ENCODE measurements at places on chromosomes 11 and 22.

- DNase-seq = no peak
Measured at GRCh38 chr11:35511666-35512065, 13.8 kb downstream of the PAMR1 start.

GRCh38 chr11:5476186-5476819, 12.2 kb upstream of the OR52D1 start:
- no peak for DNase-seq

GRCh38 chr11:62602141-62603071, 741 bp upstream of the MTA2 start:
- peak; percentile 71 for DNase-seq

GRCh38 chr11:1448882-1449281, 37.7 kb downstream of the MOB2 start:
- no peak for DNase-seq

- no peak for DNase-seq
Measured at GRCh38 chr22:49081926-49082325, 745.7 kb downstream of the BRD1 start.

DNA sequence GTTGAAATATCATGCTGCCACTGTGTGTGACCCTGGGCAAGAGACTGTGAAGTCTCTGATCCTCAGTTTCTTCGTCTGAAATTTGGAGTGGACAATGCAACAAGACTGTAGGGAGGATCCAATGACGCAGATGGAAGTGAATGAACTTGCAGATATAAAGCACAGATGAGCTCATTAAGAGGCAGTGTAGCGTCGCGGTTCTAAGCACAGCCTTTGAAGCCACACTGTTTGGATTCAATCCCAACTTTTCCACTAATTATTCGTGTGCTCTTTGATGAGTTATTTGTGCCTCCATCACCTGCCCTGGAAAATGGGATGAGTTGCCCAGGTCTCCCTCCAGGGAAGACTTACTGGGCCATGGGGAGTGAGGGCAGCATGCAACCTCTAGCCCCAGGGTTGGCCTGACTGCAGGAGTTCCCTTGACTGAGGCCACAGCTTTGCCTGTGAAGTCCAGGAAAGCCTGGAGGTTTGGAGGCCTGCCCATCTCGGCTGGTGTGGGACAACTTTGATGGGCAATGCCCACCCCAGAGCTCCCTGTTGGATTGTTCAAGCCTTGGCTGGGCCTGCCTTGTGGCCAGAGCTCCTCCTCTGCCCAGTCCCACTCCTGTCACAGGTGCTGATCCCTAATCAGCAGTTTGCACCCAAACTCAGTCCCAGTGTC, 266.0 kb upstream of the B3GAT1 start:
- DNase-seq = no peak

- no peak for DNase-seq
Measured at GRCh38 chr11:93199616-93200015, 1.8 kb upstream of the SLC36A4 start.

- DNase-seq = no peak
Measured at GRCh38 chr11:96648991-96649390, 259.2 kb downstream of the JRKL start.

DNA sequence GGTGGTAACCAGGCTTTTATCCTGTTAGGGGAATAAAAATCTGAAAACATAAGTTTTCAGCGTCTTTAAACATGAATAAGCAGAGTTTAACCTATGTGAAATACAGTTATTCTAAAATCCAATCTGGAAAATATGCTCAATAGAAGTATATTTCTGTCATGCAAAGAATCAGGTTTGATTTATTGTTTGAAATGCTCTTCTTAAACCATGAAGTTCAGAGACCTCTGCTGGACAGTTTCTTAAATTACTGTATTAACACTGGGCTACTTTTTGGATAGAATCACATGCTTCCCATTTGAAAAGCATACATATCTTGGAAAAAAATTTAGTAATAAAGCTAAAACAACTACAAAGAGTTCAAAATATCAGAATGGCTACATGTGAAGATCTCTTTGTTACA, 25.4 kb downstream of the APIP start:
- DNase-seq = no peak

- no peak for DNase-seq
Measured at GRCh38 chr11:69013009-69013951, at the start of gene MRGPRF. MRGPRF (minus strand) TSS chr11:69013246; CDS start chr11:69009901, 3,345 bp downstream.

DNA sequence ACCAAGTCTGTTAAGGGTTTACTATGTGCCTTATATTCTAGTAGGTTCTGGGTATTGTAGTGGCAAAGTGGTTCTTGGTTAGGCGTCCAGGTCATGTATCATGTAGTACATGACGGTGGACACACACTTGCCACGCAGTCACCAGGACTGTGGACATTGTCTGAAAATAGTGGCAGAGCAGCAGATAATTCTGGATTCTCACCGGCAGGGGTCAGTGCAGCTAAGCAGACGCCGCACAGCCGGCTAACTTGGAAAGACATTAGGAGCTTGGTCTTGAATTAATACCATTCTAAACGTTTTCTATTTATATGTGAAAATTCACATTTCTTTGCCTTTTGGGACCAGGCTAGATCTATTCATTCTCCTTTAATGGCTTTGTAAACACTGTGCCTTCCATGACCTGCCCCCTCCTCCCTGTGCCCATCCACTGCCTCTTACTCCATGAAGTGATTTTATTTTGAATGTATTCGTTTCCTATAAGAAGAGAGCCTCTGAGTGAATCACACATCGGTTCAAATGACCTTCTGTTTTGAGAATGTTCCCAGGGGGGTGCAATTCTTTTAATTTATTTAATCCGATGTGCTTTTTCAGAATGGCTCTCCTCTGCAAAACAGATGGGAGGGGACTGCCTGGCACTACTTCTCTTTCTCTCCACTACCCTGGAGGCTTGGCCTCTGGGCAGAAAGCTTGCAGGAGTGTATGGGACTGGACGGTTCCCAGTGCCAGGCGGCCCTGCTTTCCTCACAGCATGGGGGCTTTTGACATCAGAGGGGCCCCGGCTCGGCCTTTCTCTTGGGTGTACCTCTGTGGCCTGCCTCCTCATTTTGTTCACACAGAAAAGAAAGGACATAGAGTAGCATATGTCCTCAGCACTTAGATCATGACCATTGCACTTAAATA, 378.0 kb downstream of the NTM start:
- peak; percentile 44 for DNase-seq

GRCh38 chr11:6894097-6894496, 1.8 kb upstream of the OR2D2 start:
- no peak for DNase-seq

- no peak for DNase-seq
Measured at GRCh38 chr11:70926543-70927201, 325.7 kb downstream of the SHANK2 start.

DNA sequence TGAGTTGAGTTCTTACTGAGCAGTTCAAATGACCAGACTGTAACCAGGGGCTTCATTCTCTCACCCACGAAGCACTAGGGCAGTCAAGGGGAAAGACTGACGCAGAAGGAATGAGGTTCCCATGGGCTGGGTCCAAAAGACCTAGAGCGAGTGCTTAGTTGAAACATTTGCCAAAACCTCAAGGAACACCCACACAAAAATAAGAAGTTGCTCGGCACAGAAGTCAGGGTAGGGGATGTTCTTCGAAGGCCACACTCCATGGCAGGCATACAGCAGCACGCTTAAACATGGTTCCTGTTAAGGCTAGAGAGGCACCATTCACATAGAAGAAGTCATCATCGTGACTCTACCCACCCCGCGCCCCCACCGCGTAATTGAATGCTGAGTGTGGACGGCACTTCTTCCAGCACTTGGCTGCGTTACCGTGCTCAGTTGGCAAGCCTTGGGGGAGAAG, 52.9 kb downstream of the TIMP3 start:
- DNase-seq = peak; percentile 22

DNA sequence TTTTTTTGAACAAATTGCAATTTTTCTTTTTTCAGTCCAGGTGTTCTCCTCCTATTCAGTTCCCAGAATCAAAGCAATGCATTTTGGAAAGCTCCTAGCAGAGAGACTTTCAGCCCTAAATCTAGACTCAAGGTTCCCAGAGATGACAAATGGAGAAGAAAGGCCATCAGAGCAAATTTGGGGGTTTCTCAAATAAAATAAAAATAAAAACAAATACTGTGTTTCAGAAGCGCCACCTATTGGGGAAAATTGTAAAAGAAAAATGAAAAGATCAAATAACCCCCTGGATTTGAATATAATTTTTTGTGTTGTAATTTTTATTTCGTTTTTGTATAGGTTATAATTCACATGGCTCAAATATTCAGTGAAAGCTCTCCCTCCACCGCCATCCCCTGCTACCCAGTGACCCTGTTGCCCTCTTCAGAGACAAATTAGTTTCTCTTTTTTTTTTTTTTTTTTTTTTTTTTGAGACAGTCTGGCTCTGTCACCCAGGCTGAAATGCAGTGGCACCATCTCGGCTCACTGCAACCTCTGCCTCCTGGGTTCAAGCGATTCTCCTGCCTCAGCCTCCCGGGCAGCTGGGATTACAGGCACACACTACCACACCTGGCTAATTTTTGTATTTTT, 6.2 kb upstream of the UBE4A start:
- DNase-seq = no peak

GRCh38 chr11:19559746-19560145, 152.9 kb upstream of the NAV2 start:
- no peak for DNase-seq

GRCh38 chr11:9774591-9775397, 110.9 kb downstream of the SWAP70 start:
- no peak for DNase-seq

- no peak for DNase-seq
Measured at GRCh38 chr22:17828502-17829080, 54.3 kb upstream of the BID start.

GRCh38 chr11:833114-833791, 501 bp downstream of the CD151 start:
- DNase-seq = no peak

- DNase-seq = no peak
Measured at GRCh38 chr11:4385978-4386740, 7.3 kb downstream of the TRIM21 start.

DNA sequence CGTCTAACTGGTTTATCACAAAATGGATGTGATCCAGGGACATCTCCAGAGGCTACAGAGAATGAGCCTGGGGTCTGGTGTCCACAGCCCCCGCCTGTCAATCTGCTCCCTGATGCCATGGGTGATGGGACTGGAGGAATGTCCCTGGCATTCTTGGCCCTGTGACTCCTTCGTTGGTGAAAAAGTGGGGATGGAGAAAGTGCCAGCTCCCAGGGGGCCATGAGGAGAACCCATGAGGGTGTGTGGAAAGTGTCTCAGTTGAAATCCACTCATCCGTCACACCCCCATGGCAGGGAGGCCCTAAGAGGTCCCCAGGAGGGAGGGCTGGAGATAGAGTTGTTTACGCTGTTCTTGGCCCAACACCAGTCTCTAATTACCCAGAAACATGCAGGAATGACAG, 322.0 kb downstream of the CTTN start:
- DNase-seq = no peak

DNA sequence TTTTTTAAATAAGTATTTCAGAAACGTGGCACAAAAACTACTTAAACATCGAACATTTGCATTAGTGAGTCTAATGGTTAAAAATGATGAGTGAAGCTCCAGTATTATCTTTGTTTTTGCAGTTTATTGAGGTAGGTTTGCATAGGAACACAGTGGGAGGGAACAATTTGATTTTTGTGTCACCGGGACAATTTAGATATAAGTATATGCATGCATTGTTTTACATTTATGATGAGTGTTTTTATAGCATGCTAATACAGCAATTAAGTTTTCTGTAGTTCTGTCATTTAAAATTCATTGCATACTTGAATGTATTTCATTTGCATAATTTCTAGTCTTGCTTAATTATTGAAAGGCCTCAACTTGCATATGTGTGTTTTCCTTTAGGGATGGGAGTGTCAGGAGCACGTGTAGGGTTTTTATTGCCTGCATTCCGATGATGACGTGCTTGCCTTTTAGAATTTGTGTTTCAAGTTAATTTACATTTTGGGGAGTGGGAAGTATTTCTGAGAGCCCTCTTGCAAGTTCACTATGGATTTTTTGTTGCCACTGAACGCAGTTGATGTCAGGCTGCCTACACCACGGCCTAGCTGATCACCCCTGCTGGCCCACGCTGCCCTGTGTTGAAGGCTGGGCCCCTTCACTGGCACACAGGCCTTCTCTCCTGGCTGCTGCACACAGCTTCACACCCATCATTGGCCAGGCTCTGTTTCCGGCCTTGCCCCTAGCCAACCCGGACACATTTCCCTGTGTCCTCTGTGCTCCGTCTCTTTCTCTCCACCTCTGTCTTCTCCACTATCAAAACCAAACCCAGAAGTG, 120.9 kb downstream of the TBC1D22A start:
- no peak for DNase-seq

DNA sequence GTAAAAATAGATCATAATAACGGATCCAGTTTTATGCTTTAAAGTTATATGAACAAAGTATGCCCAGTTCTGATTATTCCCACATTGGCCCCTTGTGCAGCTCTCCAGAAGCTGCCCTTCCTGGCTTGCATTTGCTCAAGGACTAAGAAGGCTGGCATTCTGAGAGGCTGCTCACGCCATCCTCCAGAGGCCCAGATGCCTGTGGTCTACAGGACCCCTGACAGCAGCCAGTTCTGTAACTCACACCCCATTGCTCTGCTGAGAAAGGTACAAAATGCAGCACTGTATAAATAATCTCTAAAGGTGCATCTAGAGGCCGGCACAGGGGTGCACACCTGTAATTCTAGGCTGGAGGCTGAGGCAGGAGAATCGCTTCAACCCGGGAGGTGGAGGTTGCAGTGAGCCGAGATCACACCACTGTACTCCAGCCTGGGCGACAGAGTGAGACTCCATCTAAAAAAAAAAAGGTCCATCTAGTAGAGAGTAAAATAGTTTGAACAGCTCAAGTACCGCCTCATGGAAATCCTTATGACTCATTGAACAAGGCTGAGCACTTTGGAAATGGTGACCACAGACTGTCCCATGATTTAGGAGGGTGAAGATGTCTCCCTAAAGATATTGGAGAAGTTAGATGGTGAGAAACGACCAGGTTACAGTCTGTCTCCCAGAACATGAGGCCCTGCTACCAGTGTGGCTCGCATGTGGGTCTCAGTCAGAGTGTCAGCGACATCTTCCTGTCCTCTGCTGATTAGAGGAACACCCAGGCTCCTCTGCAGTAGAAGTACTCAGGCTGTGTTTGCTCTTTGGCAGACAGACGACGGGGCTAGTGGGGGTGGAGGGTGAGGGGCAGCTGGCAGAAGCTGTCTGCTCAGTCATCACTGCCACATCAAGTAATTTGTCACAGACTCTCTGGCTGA, 56.3 kb downstream of the KREMEN1 start:
- DNase-seq = no peak

- no peak for DNase-seq
Measured at GRCh38 chr11:66887526-66887925, 30.7 kb downstream of the LRFN4 start.

GRCh38 chr11:26483108-26483507, 89.0 kb downstream of the MUC15 start:
- no peak for DNase-seq

GRCh38 chr11:85310479-85310878, 316.7 kb downstream of the DLG2 start:
- DNase-seq = no peak

DNA sequence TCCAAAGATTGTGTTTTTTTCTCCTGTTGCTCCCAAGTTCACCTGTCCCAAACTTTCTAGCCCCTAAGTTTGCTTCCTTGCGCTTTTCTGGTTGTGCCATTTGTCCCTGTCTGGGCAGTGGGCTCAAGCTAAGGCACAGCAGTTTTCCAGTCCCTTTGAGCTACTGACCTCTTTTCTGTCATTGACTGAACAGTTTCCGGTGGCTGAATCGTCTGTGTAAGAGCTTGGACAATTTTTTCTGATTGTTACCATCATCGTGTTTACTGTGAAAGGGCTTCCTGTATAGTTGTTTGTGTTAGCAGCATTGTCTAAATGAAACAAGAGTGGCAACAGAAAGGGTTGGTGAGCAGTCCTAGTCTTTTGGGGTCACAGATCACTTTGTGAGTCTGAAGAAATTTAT, 49.8 kb downstream of the BMAL1 start:
- DNase-seq = no peak

All from nucleus accumbens (tissue), 56 donors.